NCI-H2081 treated with DMSO at 0.1 percent for 48 hours (cell line): ENCODE measurements at places on chromosomes 12 and 14.

GRCh38 chr12:62562846-62563245 lies 96.2 kb downstream of the MON2 start:
- no peak for DNase-seq

- DNase-seq = no peak
These were observed 65.2 kb downstream of the ARL6IP4 start for GRCh38 chr12:123045678-123046077.

- DNase-seq = no peak
These were observed 26.9 kb downstream of the MYRFL start for GRCh38 chr12:69851976-69852375.

- no peak for DNase-seq
These were observed 419.7 kb upstream of the PRICKLE1 start for GRCh38 chr12:43008953-43009845.
